ENCODE measurements at places on chromosomes 6 and 20.

DNA sequence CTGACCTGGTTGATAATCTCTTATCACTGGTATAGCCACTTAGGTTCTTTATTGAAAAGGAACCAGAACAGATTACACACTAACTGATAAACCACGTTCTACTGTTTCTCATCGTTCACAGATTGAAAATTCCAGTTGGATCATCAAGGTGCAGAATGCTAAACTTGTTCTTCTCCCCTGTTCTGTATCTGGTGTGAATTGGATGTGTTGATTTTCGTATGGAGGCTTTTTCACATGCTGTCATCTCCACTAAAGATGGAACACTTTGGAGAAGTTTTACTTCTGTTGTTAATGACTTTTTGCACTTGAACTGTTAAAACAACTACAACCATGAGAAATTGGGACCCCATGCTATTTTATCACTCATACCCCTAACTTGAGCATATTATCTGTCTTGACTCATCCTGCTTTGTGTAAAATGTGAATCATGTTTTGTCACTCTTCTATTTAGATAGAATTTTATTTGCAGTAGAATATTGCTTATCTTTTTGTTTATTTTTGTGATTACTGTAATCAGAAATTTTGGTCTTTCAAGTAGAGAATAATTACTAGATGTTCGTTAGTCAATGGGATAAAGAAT, 17.5 kb downstream of the VAPB start:
- DNase-seq, result no peak

DNA sequence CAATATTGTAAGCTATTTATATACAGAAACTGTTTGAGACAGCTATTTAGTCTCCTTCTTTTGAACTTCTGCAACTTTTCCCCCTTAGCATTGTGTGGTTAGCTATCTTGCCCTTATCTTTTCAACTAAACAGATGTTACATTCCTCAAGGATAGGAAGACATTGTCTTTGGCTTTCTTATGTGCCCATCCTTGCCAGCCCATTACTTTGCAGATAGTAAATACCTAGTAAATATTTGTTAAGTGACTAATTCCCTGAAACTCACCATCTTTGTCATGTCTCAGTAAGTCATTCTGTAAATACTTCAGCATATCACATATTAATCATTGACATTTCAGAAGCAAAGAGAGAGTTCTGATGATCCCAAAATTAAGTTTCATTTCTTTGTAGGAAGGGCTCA, 69.1 kb upstream of the FLRT3 start:
- DNase-seq, result no peak

GRCh38 chr6:63731930-63732329, 96.3 kb downstream of the PHF3 start:
- DNase-seq, result no peak

GRCh38 chr6:168213121-168213524, 106.5 kb downstream of the DACT2 start:
- no peak for DNase-seq

GRCh38 chr20:46359233-46359751, 47.1 kb downstream of the ELMO2 start:
- DNase-seq, result no peak

GRCh38 chr6:128966934-128967333, 84.0 kb downstream of the LAMA2 start:
- no peak for DNase-seq

DNA sequence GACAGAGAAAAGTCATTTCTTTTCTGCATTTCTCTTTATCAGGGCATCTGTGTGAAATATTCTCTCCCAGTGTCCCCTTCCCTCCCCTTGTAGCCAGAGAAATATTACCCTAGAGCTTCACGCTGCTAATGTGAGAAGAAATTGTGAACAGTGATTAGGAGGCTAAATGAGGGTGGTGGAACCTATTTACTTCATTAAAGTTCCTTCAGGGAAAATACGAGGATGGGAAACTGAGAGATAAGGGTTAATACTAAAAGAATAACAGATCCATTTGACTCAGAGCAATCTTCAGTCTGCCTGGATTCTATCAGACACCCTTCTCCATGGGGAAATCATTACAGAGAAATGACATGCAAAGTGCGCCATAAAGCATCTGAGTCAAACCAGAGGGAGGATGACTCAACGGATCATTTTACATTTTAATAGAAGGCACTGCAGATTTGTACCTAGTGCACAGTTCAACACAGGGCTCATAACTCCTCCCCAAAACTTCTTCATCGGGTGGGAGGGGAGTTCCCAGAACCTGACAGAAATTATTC, 131.3 kb downstream of the GJA10 start:
- no peak for DNase-seq

- DNase-seq, result no peak
Measured at GRCh38 chr20:14569641-14570040, 232.2 kb upstream of the FLRT3 start.

GRCh38 chr6:82396964-82397751, 33.5 kb downstream of the TPBG start:
- no peak for DNase-seq

DNA sequence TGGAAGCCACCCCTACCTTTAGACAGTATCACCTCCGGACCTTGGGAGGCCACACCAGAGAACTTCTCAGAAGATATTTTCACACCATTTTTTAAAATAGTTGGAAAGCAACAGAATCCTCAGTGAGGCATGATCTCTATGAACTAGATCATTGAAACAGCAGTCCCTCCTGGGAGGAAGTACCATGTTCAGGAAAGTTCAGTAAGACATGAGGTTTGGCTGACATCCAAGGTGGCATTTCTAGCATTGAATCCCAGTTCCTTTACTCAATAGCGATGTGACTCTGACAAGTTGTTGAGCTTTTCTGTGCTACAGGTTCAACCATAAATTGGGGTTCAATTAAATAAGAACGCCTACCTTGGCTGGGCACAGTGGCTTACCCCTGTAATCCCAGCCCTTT, 169.0 kb downstream of the TBC1D7 start:
- no peak for DNase-seq

- DNase-seq, result no peak
Measured at GRCh38 chr20:48864254-48864653, 36.5 kb upstream of the PREX1 start.

DNA sequence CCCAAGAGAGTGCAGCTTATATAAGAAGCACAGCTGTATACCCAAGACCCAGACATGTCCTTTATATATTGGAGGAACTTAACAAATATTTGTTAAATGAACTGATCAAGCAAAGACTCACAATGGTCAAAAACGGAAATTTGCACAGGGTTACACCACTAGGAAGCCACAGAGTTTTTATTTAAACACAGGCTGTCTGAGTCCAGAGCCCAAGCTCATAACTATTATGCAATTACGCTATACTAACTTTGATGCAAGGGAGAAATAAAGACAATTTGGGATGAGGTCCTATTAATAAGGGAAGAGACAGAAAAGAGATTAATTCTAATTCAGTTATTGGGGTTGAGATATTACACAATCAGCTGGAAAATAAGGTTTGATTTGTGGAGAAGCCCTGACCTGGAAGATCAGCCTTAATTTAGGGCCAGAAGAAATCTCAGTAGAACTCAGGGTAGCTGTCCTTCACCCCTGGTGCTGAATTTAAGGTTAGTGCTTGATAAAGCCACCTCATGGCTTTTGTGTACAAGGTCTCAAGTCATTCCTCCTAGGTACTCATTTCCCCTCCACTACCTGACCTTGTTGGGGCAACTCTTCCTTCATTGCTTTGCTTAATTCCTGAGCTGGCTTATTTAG, 10.5 kb upstream of the ZNF334 start:
- DNase-seq, result no peak

GRCh38 chr6:79157961-79158644, 76.4 kb downstream of the HMGN3 start:
- DNase-seq, result no peak

DNA sequence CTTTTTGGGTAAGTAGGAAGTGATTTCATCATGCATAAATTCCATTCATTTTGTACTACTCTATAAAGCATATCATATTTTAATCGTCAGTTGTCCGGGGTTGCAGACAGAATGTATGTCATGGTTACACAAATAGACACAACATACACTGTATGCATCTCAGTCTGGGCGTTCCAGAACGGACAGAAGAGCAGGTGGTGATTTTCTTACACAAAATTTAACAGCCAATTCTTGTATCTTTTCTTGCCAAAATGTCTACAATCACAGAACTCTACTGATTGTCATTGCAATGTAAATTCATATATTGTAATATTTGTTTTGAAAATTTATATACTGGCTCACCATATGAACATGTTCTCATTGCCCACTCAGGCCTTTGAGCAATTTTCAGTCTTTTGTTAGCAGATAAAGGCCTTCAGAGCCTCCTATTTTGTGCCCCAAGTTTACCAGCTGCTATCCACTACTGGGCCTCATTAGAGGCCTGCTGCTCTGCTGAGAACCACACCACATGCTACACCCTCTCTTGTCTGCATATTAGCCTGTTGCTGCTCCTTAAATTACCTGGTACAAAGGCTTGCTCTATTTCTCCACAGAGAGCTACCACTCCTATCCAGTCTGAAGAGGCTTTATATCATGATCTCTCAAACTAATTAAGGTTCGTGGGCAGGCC, 61.5 kb downstream of the PRDM13 start:
- DNase-seq, result no peak

GRCh38 chr20:49706630-49707091, 7.0 kb downstream of the B4GALT5 start:
- DNase-seq, result no peak

DNA sequence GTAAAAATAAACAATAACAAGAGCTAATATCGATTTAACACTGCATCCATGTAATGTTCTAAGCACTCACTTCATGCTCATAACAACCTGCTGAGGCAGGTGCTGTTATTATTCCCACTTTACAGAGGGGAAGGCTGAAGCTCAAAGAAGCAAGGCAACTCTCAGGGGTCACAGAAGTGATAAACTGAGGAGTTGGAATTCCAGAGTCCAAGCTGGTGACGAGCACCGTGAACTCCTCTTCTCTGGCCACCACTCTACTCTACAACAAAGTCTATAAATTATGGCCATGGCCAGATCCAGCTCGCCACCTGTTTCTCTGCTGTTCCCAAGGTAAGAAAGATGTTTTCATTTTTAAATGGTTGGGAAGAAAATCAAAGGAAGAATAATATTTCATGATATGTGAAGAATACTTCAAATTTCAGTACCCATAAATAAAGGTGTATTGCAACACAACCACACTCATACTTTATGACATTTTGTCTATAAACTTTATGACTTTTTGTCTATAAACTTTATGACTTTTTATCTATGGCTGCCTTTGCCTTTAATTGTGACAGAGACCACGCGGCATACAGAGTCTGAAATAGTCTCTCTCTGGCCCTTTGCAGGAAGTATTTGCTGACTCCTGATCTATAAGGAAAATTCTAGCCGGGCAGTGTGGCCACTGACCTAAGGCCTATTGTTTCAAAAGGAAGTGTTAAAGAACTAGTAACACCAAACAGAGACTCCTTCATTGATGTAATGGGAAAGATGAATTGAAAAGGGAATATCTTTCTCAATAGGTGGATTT, 113.2 kb upstream of the KCNG1 start:
- DNase-seq, result no peak

DNA sequence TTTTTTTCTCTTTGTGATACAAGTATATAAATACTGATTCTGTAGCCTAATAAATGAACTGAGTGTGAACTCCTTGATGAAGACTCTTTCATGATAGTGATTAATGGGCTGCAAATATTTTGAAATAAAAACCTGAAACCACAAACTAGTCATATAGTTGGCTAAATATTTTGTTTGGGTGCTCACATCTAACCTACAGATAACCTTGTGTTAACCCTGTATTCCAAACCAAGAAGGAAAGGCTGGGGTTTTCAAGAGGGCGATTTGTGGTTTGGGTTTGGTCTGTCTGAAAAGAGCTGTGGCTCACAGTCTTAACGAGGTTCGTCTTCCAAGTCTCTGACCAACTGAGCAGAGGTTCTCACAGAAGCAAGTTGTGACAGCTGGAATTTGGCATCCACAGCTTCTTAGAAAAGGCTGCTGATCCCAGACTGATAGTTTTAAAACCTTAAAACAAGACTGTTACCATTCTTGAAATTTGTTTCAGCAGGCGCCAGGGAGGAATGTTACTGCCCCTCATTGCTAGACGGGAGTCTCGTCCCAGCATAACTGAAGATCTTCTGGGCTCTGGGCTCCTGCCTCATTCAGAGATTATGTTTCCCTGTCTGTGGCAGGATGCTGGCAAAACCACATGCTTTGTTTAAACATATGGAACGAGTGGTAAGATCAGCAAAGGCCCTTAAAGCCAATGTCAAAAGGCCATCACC, 736.4 kb upstream of the MARCKS start:
- DNase-seq, result no peak
